ENCODE measurements at places on chromosomes 3 and 15. TPM values are rescaled to one million over a fixed set of nuclear protein-coding genes. Genes with fewer than 3 reads are reported as not detected.

The STAB1 gene
- 41.7 TPM for polyA plus RNA-seq

The SAMMSON gene
- polyA plus RNA-seq, result 3.3 TPM

The DGKG gene
- polyA plus RNA-seq, result 1.2 TPM

The ADGRG7 gene
- polyA plus RNA-seq, result not detected

The MGLL gene
- polyA plus RNA-seq, result 26.0 TPM

The NR1I2 gene
- polyA plus RNA-seq, result 0.57 TPM

The LEKR1 gene
- polyA plus RNA-seq, result 23.0 TPM

The A4GNT gene
- polyA plus RNA-seq, result not detected

The SLC12A1 gene
- polyA plus RNA-seq, result 1.2 TPM

The ALDH1A3 gene
- 29.5 TPM for polyA plus RNA-seq

The BFSP2 gene
- not detected for polyA plus RNA-seq

The KCNAB1 gene
- 8.9 TPM for polyA plus RNA-seq

The SERINC4 gene
- polyA plus RNA-seq, result 11.7 TPM

The P2RY13 gene
- polyA plus RNA-seq, result 1.7 TPM

The UCN2 gene
- 0.86 TPM for polyA plus RNA-seq

The FETUB gene
- 2.4 TPM for polyA plus RNA-seq

The ESYT3 gene
- 1.2 TPM for polyA plus RNA-seq

The CD80 gene
- polyA plus RNA-seq, result 0.42 TPM

The PDE8A gene
- polyA plus RNA-seq, result 27.8 TPM

The NR2E3 gene
- 1.2 TPM for polyA plus RNA-seq

The PLCH1 gene
- polyA plus RNA-seq, result 32.1 TPM

The LOXL1 gene
- polyA plus RNA-seq, result 56.8 TPM

The TTLL13 gene
- polyA plus RNA-seq, result 30.3 TPM

The FAM81A gene
- polyA plus RNA-seq, result 4.4 TPM

The WDR72 gene
- polyA plus RNA-seq, result 1.9 TPM

The GXYLT2 gene
- 9.7 TPM for polyA plus RNA-seq

The FOXB1 gene
- polyA plus RNA-seq, result 7.4 TPM

The ARPIN gene
- 15.9 TPM for polyA plus RNA-seq

The MOBP gene
- 19.5 TPM for polyA plus RNA-seq

The PLSCR2 gene
- 34.8 TPM for polyA plus RNA-seq

The CCDC71 gene
- polyA plus RNA-seq, result 27.6 TPM

The AP3B2 gene
- polyA plus RNA-seq, result 22.9 TPM

The DCLK3 gene
- polyA plus RNA-seq, result 8.1 TPM
